Osteocyte (in vitro differentiated cells): ENCODE measurements at places on chromosomes 3 and 15.

- no peak for DNase-seq
Observed at GRCh38 chr15:85755471-85755870, 39.3 kb downstream of the KLHL25 start.

GRCh38 chr15:86846036-86846435, 766.4 kb downstream of the AGBL1 start:
- no peak for DNase-seq

DNA sequence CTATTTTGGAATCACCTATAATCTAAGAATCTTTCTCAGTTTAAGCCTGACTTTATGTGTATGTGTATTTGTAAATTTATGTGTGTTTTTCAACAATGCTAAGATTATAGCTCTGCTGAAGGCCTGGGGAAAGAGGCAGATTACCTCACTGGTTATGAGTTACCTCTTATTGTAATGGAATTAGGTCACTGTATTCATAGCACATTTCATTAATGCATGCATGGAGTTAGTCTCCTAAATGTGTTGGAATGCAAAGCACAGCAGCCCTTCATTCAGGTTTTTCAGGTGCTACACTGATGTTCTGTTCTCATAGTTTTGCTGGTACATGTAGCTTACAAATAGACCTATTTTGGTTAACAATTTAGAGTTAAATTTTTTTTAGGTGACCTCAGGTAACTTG, 9.5 kb downstream of the GPR87 start:
- DNase-seq = no peak

- DNase-seq = no peak
Observed at GRCh38 chr15:70014860-70015490, 82.7 kb downstream of the TLE3 start.

GRCh38 chr3:187987187-187987586, 166.8 kb upstream of the LPP start:
- DNase-seq = no peak

DNA sequence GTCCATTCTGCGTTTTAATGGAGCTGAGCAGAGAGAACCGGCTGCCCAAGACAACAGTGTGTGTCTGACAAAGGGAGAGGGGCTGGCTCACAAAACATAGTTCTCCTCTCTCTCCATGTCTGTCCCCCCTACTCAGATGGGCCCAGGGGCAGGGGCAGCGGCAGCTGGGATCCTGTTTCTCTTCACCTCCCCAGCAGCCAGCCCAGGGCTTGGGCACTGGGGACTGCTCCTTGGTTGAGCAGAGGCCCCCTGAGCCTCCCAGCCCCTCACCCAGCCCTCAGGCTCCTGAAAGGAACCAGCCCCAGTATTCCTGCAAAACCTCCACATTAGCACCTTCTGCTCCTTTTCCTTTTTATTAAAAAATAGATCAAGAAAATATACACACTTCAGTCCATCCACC, 17.8 kb downstream of the TPRA1 start:
- no peak for DNase-seq

DNA sequence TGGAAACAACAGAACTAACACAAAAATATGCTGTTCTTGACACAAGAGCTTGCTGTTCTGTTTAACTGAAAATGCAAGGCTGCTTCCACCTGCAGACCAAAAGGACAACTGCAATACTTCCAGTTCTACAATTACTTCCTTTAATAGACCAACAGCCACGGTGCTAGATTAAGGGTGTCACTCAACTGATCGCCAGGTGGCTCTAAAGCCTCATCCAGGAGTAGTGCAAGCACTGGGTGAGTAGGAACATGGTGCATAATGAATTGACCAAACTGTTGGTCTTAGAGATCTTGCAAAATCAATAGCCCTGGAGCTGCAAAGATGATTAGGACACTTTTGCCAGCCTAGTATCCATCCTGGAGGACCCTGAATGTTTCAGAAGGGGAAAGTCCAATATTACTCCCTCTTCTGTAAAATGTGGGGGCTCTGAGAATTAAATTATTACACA, 3.6 kb upstream of the CLDN16 start:
- DNase-seq = no peak

GRCh38 chr3:150330174-150330573, 77.9 kb upstream of the TSC22D2 start:
- no peak for DNase-seq

DNA sequence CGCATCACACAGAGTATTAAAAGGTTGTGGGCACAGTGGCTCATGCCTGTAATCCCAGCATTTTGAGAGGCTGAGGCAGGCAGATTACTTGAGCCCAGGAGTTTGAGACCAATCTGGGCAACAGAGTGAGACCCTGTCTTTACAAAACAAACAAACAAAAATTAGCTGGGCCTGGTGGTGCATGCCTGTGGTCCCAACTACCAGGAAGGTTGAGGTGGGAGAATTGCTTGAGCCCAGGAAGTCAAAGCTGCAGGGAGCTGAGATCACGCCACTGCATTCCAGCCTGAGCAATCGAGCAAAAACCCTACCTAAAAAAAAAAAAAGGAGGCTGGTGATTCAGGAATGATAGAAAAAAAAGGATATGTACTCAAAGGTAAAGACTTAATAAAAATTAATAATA, 28.2 kb upstream of the ST6GAL1 start:
- DNase-seq = no peak

- DNase-seq = no peak
Observed at GRCh38 chr3:171811295-171811912, 1.1 kb upstream of the PLD1 start.

GRCh38 chr15:70348581-70349344, 251.0 kb upstream of the TLE3 start:
- peak; percentile 68 for DNase-seq

DNA sequence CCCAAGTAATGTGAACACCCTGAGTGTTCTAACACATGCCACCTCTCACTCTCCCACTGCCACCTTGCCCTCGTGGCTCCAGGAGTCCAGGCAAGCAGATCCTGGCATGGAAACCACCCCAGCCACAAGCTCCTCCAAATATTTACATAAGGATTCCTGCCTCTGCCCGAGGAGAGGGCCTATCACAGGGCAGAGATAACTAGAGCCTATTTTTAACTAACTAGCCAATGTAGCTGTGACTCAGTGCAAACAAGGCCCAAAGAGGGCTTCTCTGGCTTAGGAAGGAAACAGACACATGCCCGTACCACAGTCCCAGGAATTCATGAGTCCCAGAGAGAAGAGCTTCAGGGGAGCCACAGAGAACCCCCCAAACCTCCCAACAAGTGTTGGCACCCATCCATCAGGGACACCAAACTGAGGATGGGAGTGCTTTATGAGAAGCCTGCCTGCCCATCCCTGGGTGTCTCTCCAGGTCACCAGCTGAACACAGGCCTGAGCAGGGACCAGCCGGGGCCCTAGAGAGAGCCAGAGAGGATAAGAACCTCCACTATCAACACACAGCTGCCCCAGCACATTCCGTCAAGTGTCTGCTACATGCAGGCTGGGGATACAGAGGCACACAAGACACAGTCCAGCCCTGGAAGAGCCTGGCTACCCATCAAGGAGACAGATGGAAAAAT, 9.2 kb downstream of the FYCO1 start:
- DNase-seq = no peak
